ENCODE measurements at places on chromosomes 2 and 18.

GRCh38 chr2:124309563-124310138 is 284.6 kb downstream of the CNTNAP5 start:
- DNase-seq, result no peak

- DNase-seq, result peak; percentile 32
Measured at GRCh38 chr18:65938592-65939372, 188.0 kb downstream of the CDH7 start.

GRCh38 chr2:191666732-191667131 is 11.2 kb upstream of the NABP1 start:
- peak; percentile 99 for DNase-seq

- DNase-seq, result no peak
Measured at GRCh38 chr2:150450765-150451164, 36.7 kb downstream of the RND3 start.

DNA sequence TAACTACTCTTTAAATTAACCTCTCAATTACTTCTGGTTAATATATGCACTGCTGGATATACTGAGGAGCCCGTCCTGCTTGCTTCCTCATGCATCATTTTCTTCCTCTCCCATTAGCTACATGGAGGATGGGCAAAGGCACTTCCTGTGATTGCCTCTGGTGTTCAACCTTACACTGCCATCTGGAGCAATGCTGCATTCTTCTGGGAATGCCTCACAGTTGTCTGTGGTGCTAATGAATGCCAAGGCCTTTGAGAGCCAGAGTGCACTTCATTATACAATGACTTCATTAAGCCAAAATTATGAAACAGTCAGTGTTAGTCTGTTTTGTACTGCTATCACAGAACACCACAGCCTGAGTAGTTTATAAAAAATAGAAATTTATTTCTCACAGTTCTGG is 134.8 kb upstream of the DOCK10 start:
- DNase-seq, result no peak

DNA sequence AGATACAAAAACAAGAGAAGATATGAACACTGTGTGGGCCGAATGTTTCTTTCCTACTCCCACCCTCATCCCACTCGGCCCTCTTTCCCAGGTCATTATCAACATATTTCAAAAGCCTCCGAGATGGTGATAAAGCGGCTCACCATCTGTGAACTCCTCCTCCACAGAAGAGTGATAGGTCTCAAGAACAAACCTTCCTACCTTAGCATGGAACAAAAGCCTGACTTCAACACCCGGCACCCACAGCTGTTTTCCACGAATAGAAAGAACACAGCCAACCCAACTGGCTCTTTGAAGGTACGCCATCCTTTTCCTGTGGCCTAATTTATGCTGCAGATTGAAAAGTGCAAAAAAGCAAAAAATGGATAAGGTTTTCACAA is 28.8 kb downstream of the BCL2 start:
- no peak for DNase-seq

- DNase-seq, result no peak
Measured at GRCh38 chr2:226227341-226227740, 572.3 kb downstream of the IRS1 start.

DNA sequence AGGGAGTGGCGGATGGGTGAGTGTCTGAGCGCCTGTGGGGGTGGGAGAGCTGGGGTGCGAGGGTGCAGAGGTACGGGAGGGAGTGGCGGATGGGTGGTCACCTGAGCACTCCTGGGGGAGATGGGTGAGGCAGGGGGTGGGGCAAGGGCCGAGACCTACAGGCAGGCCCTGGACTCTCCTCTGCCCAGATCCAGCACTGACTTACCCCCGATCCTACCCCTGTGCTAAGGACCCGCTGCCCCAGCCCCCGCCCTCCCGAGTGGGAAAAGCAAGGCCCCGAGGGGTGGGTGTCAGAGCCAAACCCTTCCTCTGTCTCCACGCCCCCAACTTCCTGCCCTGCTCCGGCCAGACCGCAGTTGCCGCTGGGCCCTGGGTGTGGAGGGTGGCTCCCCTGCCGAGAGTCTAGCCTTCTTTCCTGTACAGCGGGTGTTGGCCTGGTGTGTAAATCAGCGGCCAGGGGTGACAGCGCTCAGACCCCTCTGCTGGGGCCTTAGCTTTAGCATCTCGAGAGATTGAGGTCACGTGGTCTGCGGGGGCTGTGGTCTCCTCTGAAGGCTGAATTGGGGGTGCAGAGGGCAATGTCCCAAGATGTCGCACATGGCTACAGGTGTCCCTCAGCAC is 12.5 kb downstream of the BOK start:
- no peak for DNase-seq

Measured in inflammatory macrophage treated with lipopolysaccharide for 1 hour (primary cell).